Uterus (tissue), 4 donors: ENCODE measurements at places on chromosomes 4 and X.
A peak's percentile ranks its signal among the peaks of the same experiment; 100 is the strongest.

DNA sequence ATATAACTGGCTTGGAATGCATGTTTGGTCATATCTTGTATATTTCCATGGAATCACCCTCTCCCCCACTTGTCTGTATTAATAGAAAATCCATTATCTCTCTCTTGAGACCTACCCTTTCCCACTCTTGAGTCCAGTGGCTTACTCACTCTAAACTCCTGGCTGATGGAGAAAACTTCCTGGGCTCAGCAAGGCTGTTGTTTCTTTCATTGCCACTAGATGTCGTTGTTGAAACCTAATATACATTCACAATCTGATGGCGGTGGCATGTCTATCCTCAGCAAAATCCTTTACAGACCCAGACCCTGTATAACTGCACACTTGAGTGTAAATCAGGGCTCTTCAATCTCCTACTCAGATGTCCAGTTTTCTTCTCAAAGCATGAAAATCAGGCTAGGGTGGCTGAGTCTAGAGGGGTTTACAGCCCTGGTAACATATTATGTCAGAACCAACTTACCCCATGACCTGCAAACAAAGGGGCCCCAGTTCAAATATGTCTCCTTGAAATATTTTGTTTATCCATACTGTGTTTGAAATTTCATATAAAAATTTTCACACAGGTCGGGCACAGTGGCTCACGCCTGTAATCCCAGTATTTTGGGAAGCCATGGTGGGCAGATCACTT is 70.0 kb upstream of the FAM241A start:
- DNase-seq = no peak

- DNase-seq = no peak
Observed at GRCh38 chr4:150960079-150960478, 55.0 kb downstream of the LRBA start.

DNA sequence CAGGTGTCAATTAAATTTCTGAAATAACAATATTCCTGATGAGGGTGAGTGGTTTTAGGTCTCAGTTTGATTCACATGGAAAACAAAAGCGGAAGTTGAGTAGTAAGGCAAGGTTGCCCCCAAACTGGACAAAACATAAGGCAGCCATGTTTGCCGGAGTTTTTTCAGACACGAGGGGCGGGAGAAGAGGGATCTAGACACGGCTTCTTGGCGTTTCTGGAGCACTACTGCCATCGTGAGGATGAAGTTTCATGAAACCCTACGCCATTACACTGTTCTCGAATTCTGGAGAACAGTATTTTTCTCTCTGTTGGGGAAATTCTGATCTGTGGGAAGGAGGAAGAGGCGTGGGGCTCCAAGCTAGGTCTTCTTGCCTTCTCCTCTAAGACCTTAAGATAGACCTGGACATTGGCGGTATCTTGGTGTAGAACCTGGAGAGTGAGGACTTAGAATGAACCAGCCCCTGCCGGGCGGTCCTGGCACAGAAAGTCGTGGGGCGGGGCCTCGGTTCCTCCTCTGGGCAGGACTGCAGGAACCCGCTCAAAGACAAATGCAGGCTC is 160.3 kb downstream of the OR13H1 start:
- peak; percentile 94 for DNase-seq

DNA sequence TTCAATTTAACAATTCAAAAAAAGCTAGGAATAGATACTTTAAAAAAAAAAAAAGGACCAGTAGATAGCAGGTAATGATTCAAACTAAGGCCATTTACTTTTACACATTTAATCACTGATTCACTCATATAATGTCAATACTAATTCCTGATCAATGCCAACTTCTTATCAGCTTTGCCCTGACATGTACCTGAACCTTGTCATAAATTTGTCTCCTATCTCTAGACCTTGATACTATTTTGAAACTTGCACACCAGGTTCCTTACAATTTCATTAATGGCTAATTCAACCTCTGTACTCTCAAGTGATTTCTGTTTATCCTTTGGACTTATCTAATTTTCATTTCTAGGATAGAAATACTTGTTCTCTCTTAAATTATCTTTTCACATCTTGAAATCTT is 55.4 kb downstream of the UGT2B4 start:
- no peak for DNase-seq

DNA sequence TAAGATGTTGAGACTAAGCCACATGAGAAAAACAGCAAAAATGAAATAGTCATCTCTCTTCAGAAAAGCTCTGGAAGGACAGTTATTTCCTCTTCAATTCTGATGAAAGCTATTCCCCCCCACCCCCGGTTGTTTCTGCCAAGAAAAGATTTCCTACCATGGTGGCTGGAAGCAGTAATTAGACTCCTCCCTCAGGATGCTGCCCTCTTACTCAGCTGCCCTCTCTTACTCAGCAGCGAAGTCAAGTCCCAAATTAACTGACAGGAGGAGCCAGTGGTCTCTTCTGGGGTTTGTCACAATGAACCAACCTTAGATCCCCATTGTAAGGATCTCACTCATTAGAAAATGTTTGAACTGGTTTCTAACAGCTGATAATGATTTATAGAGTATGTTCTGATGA is 38.0 kb downstream of the GPM6B start:
- DNase-seq = no peak

DNA sequence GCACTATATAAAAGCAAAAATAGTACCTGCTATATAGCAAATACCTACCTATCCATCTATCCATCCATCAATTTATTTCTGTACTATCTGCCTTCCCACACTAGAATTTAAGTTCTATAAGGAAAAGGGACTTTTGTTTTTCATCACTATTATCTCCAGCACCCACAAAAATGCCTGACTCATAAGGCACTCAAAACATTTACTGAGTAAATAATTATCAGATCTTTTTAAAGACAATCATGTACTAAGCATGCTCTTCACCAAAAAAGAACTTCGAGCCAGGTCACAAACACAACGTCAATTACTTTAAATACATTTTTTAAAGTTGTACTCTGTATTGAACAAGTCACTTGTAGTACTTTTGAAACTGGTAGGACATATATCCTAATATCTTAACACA is 119.9 kb downstream of the FBXW7 start:
- DNase-seq = no peak

DNA sequence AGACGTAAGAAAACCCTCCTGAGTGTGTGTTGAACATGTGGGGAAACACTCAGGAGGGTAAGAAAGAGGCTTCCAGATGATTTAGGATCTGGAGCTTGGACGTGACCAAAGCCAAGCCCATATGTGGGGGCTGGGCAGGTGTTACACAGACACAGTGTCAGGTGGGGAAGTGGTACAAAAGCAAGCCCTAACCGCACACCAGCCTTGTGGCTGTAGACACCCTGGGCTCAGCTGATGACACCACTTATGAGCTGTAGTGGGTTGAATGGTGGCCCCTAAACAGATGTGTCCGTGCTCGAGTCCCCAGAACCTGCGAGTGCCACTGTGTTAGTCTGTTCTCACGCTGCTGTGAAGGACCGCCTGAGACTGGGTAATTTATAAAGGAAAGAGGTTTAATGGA is 25.0 kb upstream of the NSG1 start:
- DNase-seq = no peak

DNA sequence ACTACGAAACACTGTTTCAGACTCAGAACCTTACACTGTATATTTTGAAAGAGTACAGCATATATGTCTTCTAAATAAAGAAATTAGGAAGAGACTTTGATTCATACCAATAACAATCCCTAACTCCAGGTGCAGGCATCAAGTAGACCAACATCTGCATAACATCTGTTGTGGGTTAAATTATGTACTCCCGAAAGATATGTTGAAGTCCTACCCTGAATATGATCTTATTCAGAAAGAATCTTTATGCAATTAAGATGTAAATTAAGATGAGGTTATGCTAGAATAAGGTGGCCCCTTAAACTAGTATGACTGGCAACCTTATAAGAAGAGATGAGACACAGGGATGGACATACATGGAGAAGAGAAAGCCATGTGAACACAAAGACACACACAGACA is 117.9 kb downstream of the INPP4B start:
- no peak for DNase-seq

- DNase-seq = no peak
Observed at GRCh38 chr4:105274504-105274903, 127.8 kb downstream of the TET2 start.

DNA sequence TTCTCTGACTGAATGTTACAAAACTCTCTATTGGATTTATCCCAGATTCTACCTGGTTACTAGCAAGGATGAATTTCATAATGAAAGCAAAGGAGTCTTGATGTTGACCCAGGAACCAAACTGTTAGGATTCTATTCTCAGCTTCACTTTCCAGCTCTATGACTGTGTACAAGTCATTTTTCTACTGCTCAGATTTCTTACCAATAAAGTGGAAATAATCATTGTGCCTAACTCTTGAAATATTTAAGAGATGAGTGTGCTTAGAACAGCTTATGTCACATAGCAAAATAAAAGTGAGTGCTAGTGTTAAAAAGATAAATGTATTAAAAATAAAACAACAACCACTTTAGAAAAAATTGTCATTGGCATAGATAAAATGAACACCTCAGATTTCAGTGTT is 45.6 kb downstream of the EPHA5 start:
- no peak for DNase-seq

DNA sequence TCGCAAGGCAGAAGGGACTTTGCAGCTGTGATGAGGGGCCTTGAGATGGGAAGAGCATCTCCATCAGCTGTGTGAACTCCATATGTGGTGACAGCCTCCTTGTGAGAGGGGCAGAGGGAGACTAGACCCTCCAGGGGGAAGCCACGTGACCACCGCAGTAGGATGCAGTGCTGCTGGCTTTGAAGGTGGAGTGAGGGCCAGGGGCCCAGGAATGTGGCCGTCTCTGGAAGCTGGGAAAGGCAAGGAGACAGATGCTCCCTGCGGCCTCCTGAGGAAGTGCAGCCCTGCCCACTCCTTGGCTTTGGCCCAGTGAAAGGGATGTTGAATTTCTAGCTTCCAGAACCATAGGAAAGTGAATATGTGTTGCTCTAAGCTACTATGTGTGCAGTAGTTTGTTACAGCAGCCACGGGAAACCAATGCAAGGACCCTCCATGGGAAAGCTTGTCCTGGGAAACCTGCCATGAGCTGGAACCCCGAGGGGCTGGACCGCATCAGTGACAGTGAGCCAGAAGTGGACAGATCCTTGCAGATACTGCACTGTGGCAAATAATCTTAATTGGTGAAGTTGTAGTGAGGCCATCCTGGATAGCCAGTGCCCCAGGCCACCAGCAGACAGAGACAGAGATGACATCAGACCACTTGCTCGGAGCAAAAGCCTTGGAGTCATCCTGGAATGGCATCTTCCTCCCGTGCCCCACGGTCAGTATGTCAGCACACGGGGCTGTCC is 35.4 kb upstream of the SORCS2 start:
- peak; percentile 65 for DNase-seq

- DNase-seq = no peak
Observed at GRCh38 chr4:1082215-1083182, 30.9 kb downstream of the RNF212 start.

DNA sequence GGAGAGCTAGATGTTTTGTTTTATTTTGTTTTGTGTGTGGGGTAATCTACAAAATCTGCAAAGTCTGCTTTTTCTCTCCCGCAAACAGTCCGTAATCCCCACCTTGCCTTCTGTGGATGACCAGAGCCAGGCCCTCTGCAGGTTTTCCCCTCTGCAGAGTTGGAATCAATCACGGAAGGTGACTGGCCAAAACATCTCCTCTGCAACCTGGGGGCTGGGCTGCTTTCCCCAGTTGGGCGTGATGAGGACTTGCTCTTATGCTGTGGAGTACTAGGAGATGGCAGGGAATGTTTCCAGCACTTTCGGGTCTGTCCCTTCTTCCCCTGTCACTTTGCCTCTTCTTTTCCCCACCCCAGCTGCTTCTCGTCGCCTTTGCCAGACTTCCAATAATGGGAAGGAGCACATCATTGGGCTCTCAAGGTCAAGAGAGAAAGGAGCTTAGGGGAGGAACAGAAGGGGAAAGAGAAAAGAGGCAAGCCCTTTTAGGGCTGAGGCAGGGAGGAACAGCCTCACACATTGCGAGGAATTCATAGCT is 1.1 kb downstream of the TMEM35A start:
- DNase-seq = no peak

- no peak for DNase-seq
Observed at GRCh38 chr4:74174941-74175340, 17.0 kb downstream of the MTHFD2L start.

- no peak for DNase-seq
Observed at GRCh38 chr4:86482306-86483172, 111.6 kb upstream of the PTPN13 start.

GRCh38 chr4:76689145-76689817 is 208.7 kb downstream of the SOWAHB start:
- DNase-seq = peak; percentile 16

- DNase-seq = no peak
Observed at GRCh38 chrX:45306794-45307193, 106.1 kb upstream of the DIPK2B start.

GRCh38 chrX:131762802-131763234 is 218.9 kb downstream of the OR13H1 start:
- DNase-seq = peak; percentile 65

GRCh38 chr4:126338548-126338947 is 1023.8 kb downstream of the FAT4 start:
- DNase-seq = no peak

DNA sequence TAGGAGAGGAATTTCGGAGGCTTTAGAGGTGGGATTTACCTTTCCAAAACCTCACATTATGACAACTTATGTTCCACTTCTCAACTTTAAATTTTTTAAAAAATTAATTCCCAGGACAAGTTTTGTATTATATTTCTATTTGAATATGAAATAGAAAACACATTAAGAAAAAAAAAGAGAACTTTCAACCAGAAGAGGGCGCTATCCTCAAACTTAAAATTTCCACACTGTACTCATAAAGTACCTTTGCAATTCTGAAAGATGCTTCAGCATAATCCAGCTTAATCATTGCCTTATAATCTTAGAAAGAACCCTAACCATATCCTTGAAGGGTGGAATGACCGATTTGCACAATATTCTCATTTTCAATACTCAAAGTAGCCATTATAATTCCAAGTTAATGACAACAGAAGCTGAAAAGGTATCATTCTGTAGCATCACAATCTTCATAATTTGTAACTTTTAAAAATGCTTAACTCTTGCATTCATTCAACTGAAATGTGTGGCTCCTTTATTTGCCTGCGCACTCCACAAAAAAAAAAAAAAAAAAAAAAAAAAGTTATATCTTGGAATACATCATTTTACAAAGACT is 158.0 kb downstream of the KCNIP4 start:
- no peak for DNase-seq

DNA sequence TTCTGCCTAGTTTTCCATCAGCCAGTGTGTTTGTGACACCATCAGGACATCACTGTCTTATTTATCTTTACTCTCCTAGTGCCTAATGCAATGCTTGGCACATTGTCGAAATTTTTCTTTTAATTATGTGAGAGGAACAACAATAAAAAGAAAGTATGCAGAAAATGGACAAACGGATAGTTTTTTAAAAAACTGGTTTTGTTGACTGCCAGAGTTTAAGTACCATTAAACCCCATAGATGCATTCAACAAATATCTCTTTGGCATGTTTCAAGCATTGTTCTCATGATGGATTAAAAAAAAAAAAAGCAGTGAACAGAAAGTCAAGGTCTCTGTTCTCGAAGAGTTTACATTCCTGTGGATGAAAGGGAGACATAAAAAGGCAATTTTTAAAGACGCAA is 398.4 kb downstream of the PPP3CA start:
- DNase-seq = no peak
